NCI-H1436 treated with DMSO at 0.1 percent for 48 hours (cell line): ENCODE measurements at places on chromosomes 2 and 18.

- DNase-seq: no peak
These were observed 17.9 kb upstream of the CAVIN2 start for GRCh38 chr2:191864628-191865374.

DNA sequence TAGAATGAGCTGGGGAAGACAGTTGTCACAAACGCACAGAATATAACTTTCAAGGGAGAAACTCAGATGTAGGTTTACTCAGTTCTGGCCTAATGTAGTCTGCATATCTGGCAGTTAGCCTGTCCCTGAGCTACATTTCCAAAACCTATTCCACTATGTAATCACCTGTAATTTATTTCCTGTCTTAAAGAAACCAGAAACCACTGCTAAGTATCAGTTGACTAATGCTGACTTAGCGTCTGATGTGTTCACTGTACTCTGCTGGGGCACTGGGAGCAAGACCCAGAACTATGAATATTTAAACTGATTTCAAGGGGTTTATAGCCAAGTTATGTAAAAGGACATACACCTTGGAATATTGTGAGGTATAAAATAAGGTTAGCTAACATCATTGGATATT lies 1995.2 kb upstream of the PIK3C3 start:
- DNase-seq: peak; percentile 11

DNA sequence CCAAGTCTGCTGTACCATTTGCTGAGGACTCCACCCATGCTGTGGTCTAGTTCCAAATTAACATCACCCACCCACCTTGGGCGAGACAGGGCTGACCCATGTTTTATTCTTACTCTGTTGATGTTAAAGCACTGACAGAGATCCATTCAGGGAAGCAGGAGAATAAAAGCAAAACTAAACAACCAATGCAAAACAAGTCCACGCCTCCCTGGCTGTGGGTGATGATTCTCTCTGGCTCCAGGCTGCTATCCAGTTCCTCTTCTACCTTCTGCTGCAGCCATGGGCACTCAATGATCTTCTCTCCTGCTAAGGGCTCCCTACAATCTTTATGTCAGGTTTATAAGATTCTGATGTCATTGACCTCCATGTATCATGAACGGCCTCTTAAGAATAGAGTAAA lies 786.6 kb upstream of the ID2 start:
- DNase-seq: no peak

- DNase-seq: no peak
These were observed 118.1 kb upstream of the MGAT5 start for GRCh38 chr2:134135793-134136192.

DNA sequence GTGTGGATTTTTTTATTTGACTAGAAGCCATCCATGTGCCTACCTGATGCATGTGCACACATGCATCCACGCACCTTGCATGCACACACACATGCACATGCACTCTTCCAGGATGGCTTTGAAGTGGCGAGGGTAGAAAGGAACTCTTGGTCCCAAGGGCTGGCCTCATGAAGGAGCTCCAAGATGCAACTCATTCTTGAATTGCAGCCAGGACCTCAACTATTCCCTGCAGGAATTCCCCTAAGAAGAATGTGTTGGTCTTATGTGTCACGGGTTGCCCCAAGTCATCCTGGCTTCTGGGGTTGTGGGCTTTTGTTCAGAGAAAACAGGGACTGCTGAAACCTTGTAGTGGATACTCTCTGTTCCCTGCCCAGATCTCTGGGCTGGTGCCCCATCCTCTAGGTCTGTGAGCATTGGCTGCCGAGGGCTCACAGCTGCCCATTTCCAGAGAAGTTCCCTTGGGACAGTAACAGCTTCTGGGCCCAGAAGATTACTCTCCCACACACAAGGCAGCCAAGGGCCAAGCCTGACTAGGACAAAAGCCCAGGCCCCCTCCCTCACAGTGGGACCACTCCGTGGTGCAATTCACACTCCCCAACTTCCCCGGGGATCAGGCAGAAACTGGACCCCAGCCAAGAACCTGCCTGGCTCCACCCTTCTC lies 137.6 kb downstream of the COPS8 start:
- no peak for DNase-seq

DNA sequence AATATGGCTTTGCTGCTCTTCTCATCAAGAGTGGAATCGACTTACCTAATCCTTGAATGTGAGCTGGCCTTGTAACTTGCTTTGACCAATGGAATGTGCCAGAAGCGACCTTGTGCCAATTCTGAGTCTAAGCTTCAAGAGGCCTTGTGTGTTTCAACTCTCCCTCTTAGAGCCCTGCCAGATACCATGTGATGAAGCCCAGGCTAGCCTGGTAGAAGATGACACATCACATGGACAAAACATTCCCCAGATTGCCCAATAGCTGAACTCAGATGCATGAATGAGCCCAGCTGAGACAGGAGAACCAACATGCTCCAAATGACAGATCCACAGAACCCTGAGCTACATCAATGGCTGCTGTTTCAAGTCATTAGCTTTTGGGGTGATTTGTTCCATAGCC lies 4.2 kb upstream of the KLHL14 start:
- no peak for DNase-seq

DNA sequence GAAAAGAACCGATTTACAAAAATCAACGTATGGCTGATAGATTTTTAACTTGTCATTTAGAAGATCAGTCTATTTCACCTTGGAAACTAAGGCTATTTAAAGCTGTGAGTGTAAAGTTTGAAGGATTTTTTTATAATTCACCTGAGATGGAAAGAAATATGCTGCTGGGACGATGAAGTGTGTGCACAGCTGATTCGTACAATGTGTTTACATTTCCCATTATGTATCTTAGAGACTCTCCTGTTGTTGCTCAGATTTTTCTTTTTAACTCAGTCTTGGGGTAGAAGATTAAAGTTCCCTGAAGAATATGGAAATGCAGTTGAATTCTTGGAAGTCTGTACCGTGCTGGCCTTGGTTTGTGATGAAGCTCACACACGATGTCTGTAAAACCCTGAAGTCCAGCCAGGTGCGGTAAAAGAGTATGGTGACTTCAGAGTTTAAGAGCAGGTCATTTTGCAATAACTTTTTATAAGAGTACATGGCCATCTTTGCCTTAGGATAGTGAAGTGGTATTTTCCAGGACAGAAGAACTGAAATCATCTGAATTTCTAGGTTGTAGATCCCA lies 250.1 kb downstream of the PRKCE start:
- no peak for DNase-seq
